Stimulated activated CD4-positive, alpha-beta T cell treated with anti-CD3 and anti-CD28 coated beads, TNF-alpha, amount 100 ng/mL, for 1 hour (primary cell): ENCODE measurements at places on chromosomes 12 and 14.
A peak's percentile ranks its signal among the peaks of the same experiment; 100 is the strongest.

GRCh38 chr12:30012816-30013450 is 229.2 kb upstream of the TMTC1 start:
- no peak for DNase-seq

- DNase-seq: no peak
Observed at GRCh38 chr14:101457936-101458740, 103.2 kb upstream of the DIO3 start.

- DNase-seq: no peak
Observed at GRCh38 chr12:62919838-62920237, 15.1 kb downstream of the PPM1H start.

DNA sequence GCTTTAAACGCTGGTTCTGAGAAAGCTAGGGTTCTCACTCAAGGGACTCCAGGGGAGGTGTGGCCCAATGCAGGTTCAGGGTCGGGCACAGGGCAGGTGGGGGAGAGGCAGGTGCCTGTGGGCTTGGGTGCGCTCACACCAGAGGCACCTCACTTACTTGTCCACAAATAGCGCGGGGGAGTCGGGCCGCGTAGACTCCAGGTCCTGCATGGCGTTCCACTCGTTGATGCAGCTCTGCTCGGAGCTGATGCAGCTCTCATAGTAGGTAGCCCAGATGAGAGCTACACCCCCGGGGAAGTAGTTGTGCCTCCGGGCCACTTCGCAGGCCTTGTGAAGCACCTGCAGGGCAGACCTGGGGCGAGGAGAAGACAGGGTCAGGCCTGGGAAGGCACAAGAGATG is 49.9 kb downstream of the SSH1 start:
- no peak for DNase-seq

- no peak for DNase-seq
Observed at GRCh38 chr12:47082796-47083621, 3.2 kb upstream of the AMIGO2 start.

DNA sequence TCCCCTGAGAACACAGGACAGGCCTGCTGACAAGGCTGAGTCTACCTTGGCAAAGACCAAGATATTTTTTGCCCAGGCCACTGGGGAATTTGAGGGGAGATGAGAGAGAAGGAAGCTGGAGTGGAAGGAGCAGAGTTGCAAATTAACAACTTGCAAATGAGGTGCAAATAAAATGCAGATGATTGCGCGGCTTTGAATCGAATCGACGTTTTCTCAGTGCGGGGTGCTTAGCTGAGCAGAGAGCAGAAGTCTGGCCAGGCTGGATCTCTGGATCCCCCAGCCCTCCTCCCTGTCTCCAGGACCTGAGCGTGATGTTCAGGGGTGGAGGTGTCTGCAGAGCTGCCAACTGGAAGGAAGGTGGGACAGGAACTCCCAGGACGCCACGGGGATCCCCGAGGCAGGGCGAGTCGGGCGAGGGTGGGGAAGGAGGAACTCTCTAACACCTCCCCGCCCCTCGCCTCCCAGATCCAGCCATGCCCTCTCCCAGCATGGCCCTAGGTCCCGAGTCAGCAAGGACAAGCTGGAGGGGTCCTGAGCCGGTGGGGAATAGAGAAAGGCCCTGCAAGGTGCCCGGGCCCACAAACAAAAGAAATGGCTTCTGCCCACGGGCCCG is 527 bp upstream of the CARMIL3 start:
- DNase-seq: no peak

GRCh38 chr14:77024171-77024691 is 4.3 kb downstream of the IRF2BPL start:
- peak; percentile 36 for DNase-seq

- no peak for DNase-seq
Observed at GRCh38 chr14:35669782-35670181, 135.8 kb downstream of the INSM2 start.

GRCh38 chr14:85280074-85280473 is 249.9 kb upstream of the FLRT2 start:
- DNase-seq: no peak

DNA sequence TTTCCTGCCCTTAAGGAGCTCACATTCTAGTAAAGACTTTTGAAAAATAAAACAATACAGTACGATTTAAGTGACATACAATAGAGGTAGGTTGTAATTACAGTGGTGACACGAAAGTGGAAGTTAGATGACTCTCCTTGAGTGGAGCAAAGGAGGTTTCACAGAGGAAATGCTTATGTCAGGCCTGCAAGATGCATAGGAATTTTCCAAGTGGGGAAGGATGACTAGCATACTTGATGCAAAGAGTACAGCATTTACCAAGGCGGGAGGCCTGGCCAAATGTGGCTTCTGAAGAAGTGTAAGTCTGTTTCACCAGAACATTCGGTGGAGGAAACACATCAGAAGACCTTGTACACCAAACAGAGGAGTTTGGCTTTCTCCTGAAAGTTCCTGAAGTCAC is 55.2 kb downstream of the ERO1A start:
- DNase-seq: no peak

DNA sequence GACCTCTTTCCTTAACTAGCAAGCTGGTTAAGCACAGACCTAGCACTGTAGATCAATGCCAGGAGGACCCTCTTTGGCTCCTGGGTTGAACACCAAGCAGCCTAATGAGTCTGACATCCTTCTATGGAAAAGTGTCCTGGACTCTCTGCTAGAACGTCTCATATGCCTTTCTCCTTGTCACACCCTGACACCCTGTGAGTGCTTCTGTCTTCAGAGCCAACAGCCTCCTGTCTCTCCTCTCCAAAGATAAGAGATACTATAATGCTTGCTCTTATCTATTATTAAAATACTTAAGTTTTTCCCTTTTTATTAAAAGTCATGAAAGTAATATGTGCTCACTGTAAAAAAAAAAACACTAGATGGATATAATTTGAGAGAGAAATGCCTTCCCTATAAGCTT is 222.7 kb downstream of the FOXN3 start:
- no peak for DNase-seq

DNA sequence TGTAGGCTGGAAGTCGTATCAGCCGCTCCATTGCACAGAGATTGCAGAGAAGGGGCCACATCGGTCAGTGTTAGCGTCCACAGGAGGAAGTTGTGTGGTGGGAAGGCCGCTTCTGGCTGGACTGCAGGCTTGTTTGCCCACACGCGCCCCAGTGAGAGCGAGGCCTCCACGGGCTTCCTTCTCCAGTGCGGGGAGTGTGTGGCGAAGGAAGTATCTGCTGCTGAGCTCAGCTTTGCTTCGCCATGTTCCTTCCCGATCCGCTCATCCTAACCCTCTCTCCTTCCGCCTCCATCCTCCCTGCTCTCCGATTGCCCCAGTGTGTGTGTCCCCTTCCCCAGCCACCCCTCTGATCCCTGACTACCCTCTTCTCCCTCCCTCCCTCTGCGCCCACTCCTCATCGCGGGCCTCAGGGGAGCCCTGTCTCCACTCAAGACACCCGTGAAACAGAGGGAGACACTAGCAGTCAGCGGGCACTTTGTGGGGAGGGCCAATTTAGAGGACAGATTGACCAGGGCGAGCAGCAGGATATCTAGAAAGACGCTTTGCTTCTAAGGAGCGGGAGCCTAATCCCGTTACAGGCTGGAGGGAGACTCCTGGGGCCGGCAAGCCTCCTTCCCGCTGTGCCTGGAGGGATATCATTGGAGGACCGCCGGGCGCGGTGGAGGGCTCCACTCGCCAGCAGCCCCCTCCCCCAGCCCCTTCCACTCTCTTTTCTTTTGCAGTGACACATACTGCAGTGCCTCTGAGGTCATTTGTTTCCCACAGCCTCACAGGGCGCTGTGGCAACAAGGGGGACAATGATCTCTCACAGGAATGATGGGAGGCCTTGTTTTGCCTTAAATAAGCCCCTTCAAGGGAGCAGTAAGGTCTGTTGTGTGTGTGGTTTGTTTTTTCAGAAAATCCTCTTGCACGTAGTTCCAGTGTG is 428.8 kb downstream of the ZFP36L1 start:
- DNase-seq: no peak

GRCh38 chr14:104710071-104710735 is 13.8 kb upstream of the ADSS1 start:
- no peak for DNase-seq

DNA sequence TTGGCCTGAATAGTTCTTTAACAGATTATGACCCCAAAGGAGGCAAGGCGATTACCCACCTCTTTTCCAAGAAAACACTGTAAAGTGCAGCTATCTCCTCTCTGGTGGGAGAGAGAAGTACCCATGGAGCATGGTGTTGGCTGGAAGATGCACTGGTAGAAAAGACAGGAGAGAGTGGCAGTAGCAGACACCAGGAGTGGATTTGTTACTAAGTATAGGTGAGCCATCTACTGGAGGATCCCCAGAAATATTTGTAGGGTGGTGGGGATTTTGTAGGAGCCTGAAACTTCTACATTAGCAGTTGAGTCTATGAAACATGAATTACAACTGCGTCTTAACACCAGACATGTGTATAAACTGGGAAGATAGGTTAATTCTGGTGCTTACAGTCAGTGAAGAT is 148.0 kb downstream of the SLC38A4 start:
- DNase-seq: no peak

- DNase-seq: no peak
Observed at GRCh38 chr14:106530423-106531107, 1004.2 kb downstream of the TMEM121 start.

- no peak for DNase-seq
Observed at GRCh38 chr14:64501411-64502171, 2.0 kb downstream of the ZBTB25 start.

DNA sequence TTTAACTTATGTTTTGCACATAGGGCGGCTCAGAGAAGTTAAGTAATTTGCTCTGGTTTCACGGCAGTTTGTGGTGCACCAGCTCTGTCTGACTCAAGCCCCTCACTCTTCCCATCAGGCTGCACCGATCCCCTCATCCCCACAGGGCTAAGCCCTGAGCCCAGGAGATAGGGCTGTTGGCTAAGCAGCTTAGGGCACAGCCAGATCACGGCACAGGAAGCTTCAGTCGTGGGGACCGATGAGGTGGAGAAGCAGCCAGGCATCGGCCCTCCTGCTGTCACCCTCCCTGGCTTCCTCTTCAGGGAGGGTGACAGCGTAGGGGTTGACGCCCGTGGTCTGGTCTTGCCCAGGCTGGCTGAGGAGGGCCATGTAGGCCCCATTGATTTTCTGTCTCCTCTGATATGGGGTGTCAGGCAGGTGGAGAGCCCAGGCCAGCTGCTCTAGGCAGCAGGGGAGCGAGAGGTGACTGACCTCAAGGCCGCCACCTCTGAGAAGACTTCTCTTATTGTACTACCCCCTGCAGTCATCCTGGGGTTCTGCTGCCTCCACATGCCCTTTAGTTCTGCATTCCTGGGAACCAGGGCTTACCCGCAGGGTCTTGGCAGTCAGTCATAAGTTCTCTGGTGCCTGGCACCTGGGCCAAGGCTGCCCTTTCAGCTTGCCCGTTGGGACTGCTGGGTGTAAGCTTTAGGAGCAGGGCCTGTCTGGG is 166.4 kb downstream of the TSPAN9 start:
- DNase-seq: no peak

GRCh38 chr12:113930249-113930648 is 35.9 kb downstream of the RBM19 start:
- no peak for DNase-seq

GRCh38 chr14:59305231-59305630 is 116.8 kb downstream of the DAAM1 start:
- DNase-seq: no peak

- no peak for DNase-seq
Observed at GRCh38 chr14:68546839-68547238, 246.0 kb downstream of the ZFP36L1 start.

GRCh38 chr12:57240066-57240921 is 10.7 kb downstream of the STAC3 start:
- peak; percentile 61 for DNase-seq

GRCh38 chr14:64942531-64943111 is at the start of gene GPX2:
Gene GPX2 (minus strand): TSS chr14:64942745. CDS start chr14:64942726, 19 bp downstream.
- DNase-seq: no peak

GRCh38 chr12:25252946-25253345 is 2.2 kb upstream of the KRAS start:
- DNase-seq: no peak

GRCh38 chr12:25812295-25812694 is 146.2 kb upstream of the RASSF8 start:
- DNase-seq: no peak

DNA sequence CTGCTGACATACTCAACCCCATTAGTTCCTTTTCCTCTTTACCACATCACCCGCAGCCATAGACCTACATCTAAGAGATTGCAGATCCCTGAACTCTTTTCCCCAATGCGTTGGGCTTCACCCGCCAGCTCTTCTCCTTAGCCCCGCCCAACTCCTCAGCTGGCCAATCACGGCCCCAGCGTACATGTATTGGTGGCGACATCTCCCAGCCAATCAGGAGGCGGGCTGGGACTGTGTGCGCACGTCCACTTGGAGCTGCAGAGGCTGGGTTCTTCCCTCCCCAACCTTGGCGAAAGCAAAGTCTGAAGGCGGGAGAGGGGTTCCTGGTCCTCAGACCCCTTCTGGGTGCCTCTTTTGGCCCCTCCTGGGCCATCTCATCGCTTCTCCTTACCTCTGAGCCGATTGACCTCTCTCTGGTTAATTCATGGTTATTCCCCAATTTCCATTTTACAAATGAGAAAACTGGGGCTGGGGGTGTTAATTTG is 11.0 kb downstream of the PDE1B start:
- DNase-seq: peak; percentile 69

DNA sequence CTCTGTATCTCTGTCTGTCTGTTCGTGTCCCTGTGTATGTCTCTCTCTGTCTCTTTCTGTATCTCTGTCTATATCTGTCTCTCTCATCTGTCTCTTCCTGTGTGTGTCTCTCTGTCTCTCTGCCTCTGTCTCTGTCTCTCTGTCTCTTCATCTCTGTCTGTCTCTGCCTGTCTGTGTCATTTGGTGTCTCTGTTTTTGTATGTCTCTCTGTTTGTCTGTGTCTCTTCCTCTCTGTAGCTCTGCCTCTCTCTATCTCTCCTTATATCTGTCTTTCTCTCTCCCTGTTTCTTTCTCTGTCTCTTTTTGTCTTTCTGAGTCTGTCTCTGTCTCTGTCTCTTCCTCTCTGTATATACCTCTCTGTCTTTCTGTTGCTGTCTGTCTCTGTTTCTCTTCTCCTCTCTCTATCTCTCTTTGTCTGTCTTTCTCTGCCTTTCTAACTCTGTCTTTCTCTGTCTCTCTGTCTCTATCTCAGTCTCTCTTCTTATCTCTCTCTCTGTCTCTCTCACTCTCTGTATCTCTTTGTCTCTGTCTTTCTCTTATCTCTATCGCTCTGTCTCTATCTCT is 50.2 kb downstream of the TMEM121 start:
- no peak for DNase-seq
